ENCODE measurements at places on chromosomes 12 and 14. TPM values are rescaled to one million over a fixed set of nuclear protein-coding genes. Genes with fewer than 3 reads are reported as not detected.

DNA sequence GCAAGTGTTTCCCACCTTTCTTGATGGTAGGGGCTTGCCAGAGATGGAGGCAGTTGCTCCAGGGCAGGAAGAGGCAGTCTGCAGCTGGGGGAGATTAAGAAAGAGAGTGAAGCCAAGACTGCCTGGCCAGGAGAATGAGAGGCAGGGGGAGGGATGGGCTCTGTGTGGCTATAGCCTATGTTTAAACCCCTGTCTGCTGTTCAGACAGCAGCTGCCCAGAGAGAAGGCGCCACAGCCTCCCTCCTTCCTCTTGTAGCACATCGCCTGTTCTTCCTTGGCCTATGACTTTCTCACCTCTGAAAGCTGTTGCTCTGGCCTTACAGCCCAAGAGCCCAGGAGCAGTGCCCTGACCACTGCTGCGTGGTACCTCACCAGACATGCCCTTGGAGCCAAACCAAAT, 61.7 kb downstream of the EMP1 start:
- no peak for DNase-seq
- no peak overlapping the region for H3K27ac ChIP-seq
- H3K4me1 ChIP-seq: peaks cover 8% of the 10 kb centered on the region
- peaks cover 32% of the 10 kb centered on the region for H3K27me3 ChIP-seq
- H3K4me3 ChIP-seq: no peak overlapping the region

GRCh38 chr12:96193725-96194575, at the start of gene ELK3:
ELK3 (plus strand) TSS chr12:96194375.
- peak; percentile 62 for DNase-seq
- peak within 1 kb of the TSS; percentile 100 for H3K27ac ChIP-seq
- H3K27me3 ChIP-seq: no peaks in the 10 kb centered on the region
- H3K4me1 ChIP-seq: peaks cover 35% of the 10 kb centered on the region
- H3K4me3 ChIP-seq: peak within 1 kb of the TSS; percentile 91

DNA sequence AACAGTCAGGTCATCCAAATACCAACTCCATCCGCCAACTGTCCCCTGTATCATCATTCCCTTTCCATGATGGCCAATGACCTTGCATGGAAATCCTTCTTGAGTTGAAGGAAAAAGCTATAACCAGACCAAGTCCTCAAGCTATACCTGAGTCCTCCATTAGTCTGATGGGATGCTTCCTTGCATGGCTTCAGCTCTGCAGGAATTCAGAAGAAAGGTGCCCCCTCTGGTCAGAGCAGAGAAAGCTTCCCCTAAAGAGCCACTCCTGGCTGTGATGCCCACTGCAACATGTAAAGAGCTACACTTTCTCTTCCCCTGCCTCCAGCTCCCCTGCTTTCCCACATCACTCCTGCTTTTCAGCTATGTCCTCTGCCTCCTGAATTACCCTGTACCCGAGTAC, 43.1 kb upstream of the FKBP4 start:
- H3K4me1 ChIP-seq: no peaks in the 10 kb centered on the region
- no peak overlapping the region for H3K4me3 ChIP-seq
- H3K36me3 ChIP-seq: no peaks in the 10 kb centered on the region
- H3K27me3 ChIP-seq: peaks cover 4% of the 10 kb centered on the region
- no peak for DNase-seq

GRCh38 chr12:103771466-103771865, 69.6 kb downstream of the NT5DC3 start:
- DNase-seq: no peak
- H3K27me3 ChIP-seq: no peaks in the 10 kb centered on the region
- no peak overlapping the region for H3K27ac ChIP-seq
- H3K36me3 ChIP-seq: no peaks in the 10 kb centered on the region
- no peak overlapping the region for H3K4me3 ChIP-seq

DNA sequence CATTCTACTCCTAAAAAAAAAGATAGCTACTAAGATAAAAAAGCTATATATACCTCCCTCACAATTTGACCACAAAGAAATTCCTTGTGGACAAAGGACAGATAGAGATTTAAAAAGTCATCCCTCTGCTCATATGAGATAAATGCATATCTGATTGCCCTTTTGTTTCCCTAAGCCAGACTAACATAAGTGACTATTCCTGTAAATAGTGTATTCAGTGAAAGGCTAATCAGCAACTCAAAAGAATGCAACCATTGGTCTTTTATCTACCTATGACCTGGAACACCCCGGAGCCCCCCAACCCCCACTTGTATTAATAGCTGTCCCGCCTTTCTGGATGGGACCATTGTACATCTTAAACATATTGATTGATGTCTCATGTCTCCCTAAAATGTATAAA, 6.3 kb upstream of the TMPO start:
- no peak for DNase-seq
- peaks cover 17% of the 10 kb centered on the region for H3K4me1 ChIP-seq
- H3K27ac ChIP-seq: no peak overlapping the region
- no peak overlapping the region for H3K4me3 ChIP-seq

GRCh38 chr12:58481811-58482210, 438.5 kb downstream of the LRIG3 start:
- H3K36me3 ChIP-seq: no peaks in the 10 kb centered on the region
- peaks cover 5% of the 10 kb centered on the region for H3K27me3 ChIP-seq
- H3K27ac ChIP-seq: no peak overlapping the region
- no peak for DNase-seq
- no peaks in the 10 kb centered on the region for H3K4me1 ChIP-seq

- no peak overlapping the region for H3K27ac ChIP-seq
- DNase-seq: no peak
- H3K4me3 ChIP-seq: no peak overlapping the region
- H3K27me3 ChIP-seq: peaks cover 9% of the 10 kb centered on the region
Observed at GRCh38 chr12:127570793-127571360, 696.1 kb upstream of the TMEM132C start.

Gene ACSM4
- total RNA-seq: not detected

- DNase-seq: no peak
- H3K27ac ChIP-seq: no peak overlapping the region
Observed at GRCh38 chr12:130219929-130220705, 57.9 kb downstream of the FZD10 start.

DNA sequence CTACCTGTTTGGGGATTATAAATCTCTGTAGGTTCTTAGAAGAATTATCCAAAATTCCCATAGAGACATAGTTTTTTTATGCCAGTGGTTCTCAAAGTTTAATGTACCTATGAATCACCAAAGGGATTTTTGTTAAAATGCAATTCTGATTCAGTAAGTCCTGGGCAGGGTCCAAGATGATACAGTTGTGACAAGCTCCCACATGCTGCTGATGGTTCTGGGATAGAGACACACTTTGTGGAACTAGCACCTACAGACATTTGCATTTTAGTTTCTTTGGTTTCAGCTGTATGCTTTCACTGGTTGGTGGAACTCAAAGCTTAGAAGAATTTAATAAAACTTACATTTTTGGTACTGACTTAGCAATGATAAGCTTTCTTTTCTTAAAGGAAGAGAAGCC, 80.4 kb downstream of the PTCSC3 start:
- peaks cover 53% of the 10 kb centered on the region for H3K27me3 ChIP-seq
- H3K4me1 ChIP-seq: no peaks in the 10 kb centered on the region
- no peaks in the 10 kb centered on the region for H3K36me3 ChIP-seq
- H3K4me3 ChIP-seq: no peak overlapping the region
- no peak for DNase-seq

DNA sequence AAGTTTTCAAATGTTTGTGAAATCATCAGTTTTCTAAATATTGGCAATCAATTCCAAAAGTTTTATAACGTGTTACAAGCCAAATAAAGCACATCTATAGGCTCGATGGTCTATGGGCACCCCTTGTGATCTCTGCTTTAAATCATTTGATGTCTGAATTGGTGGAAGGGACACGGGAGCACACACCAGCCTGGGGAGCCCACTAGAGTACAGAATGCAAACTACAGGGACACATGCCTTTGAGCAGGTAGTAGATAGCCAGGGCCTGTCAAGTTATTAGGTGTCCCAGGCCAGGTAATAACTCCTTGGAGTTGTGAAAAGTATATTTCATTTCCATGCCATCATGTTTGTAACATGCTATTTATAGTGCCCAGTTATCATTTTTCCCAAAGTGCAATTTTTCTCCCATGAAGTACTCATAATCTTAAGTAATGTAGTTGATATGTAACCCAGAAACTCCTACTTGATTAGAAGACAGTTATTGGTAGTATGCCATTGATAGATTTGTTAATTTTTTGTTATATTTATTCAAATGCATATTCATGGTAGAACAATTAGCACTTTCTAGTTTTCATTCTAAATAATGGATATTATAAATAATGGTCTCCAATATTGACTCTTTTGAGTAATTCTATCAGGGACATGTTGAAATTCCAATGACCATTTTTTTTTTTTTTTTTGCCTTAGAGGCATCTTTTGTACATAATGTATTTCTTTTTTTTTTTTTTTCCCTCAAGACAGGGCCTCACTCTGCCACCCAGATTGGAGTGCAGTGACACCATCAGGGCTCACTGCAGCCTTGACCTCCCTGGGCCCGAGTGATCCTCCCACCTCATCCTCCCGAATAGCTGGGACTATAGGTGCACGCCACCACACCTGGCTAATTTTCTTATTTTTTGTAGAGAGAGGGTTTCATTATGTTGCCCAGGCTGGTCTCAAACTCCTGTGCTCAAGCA, 96.9 kb upstream of the FGD4 start:
- H3K4me1 ChIP-seq: peaks cover 3% of the 10 kb centered on the region
- DNase-seq: no peak
- H3K27ac ChIP-seq: no peak overlapping the region
- H3K27me3 ChIP-seq: no peaks in the 10 kb centered on the region
- no peak overlapping the region for H3K4me3 ChIP-seq

Gene PTGER2
- 40.5 TPM for total RNA-seq

DNA sequence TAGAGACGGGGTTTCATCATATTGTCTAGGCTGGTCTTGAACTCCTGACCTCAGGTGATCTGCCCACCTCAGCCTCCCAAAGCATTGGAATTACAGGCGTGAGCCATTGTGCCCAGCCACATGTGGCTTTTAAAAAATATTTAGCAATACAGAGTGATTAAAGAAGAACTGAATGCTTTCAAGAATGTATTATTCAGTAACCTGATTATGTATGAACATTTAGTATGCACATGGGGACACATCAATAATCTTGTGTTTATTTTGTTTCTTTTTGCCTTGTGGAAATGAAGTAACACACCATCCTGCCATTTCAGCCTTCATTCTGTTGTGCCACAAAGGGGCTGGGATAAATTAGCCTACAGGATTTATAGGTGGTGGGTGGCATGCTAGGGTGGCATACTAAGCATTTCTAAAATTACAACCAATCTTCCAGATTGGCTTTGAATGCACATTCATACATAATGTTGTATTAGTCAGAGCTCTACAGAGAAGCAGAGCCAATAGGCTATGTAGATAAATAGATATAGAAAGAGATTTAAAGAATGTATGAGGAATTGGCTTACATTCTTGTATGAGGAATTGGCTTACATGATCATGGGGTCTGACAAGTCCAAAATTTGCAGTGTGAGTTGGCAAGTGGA, 25.5 kb upstream of the TXNRD1 start:
- H3K27ac ChIP-seq: no peak overlapping the region
- H3K27me3 ChIP-seq: no peaks in the 10 kb centered on the region
- DNase-seq: no peak
- no peak overlapping the region for H3K4me3 ChIP-seq

DNA sequence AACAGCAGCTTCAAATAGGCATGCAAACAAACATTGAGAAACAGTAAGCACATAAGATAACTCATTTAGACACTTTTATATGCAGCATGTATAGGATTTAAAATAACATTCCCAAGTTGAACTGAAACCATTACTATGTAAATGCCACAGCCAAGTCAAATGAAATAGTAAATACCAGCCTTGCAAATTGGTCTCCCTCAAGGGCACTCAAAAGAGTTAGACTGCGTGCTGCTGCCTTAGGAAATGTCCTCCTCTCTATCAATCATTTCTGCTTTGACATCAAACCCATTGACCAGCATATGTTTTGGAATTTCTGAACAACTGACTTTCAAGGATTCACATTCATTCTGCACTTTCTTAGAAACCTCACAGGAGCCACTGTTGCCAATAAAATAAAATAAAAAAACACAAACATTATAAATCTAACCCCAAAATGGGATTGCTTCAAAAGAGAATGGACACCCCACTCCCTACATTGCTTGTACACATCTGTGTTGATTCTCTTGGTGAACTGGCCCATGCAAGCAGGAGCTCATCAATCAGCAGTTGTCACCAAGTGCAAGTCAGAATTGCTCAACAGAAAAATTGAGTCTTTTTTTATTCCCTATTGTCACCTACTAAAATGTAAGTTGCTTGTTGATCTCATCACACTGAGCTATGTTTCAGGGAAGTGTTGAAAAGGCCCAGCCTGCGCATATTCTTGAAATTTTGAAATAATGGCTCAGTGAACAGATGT, 256.2 kb downstream of the DAD1 start:
- H3K4me1 ChIP-seq: no peaks in the 10 kb centered on the region
- no peaks in the 10 kb centered on the region for H3K36me3 ChIP-seq
- no peak overlapping the region for H3K27ac ChIP-seq
- H3K4me3 ChIP-seq: no peak overlapping the region
- no peak for DNase-seq

DNA sequence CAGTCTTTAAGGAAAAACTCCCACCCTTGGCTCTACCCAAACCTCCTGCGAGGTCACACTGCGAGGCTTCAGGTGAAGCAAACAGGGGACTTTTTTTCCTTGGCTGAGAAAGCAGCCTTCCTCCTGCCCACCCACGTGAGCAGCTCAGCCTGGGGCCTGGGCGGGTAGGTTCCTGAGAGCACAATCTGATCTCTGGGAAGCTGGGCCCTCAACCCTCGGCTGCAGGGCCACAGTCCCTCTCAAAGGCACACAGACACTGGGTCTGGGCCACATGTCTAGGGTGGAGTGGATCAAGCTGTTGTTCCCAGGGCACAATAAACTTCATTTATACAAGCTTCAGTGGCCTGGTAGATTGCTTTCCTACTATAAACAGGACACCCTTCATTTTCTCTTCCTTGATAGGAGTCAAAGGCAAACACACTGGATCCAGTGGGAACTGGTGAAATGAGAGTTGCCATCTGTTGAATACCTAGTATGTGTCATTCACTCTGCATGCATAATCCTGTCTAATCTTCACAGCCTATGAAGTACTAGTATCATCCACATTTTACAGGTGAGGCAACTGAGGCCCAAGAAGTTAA, 41.3 kb upstream of the PNMA1 start:
- H3K27me3 ChIP-seq: no peaks in the 10 kb centered on the region
- H3K4me1 ChIP-seq: peaks cover 73% of the 10 kb centered on the region
- no peak for DNase-seq
- no peaks in the 10 kb centered on the region for H3K36me3 ChIP-seq
- H3K4me3 ChIP-seq: peak overlapping the region; percentile 92
- H3K27ac ChIP-seq: peak overlapping the region; percentile 96

GRCh38 chr12:66117242-66117641, 13.3 kb downstream of the LLPH start:
- no peak overlapping the region for H3K27ac ChIP-seq
- no peaks in the 10 kb centered on the region for H3K27me3 ChIP-seq
- H3K4me1 ChIP-seq: peaks cover 8% of the 10 kb centered on the region
- H3K4me3 ChIP-seq: no peak overlapping the region
- DNase-seq: no peak

DNA sequence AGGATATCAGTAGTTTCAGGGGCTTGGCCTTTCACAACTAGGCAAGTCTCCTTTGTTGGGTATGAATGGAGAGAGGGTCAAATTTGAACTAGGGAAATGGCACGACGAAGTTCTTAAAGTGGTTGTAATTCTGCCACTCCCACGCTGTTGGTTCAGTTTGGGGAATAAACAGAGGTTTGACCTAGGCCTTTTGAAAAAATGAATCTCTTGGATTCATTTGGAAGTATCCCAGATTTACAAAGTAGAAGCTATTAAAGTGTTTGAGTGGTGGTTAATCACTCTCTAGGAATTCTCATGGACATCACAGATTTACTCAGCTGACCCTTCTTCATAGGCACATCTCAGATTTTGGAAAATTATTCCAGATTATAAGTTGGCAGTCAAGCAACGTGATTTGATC, 14.8 kb downstream of the BATF start:
- H3K4me1 ChIP-seq: peaks cover 63% of the 10 kb centered on the region
- H3K36me3 ChIP-seq: peaks cover 5% of the 10 kb centered on the region
- H3K27me3 ChIP-seq: no peaks in the 10 kb centered on the region
- peak overlapping the region; percentile 94 for H3K27ac ChIP-seq

Measured in T-helper 17 cell (primary cell).